ENCODE measurements at places on chromosomes 3 and 15.

- peak; percentile 21 for DNase-seq
These were observed 42.0 kb downstream of the PML start for GRCh38 chr15:74036271-74037170.

DNA sequence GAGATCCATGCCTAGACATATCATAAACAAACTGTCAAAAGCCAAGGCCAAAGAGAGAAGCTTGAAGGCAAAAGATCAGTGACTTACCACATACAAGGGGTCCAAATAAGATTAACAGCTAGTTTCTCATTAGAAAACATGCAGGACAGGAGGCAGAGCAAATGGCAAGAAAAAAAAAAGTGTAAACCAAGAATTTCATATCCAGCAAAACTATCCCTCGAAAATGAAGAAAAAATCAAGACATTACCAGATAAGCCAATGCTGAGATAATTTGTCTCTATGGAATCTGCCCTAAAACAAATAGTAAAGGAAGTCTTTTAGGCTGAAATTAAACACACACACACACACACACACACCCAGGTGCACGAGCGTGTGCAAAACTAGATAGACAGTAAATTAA is 99.6 kb upstream of the NSMCE3 start:
- DNase-seq = no peak

GRCh38 chr3:126851934-126852333 is 131.0 kb upstream of the PLXNA1 start:
- DNase-seq = no peak

DNA sequence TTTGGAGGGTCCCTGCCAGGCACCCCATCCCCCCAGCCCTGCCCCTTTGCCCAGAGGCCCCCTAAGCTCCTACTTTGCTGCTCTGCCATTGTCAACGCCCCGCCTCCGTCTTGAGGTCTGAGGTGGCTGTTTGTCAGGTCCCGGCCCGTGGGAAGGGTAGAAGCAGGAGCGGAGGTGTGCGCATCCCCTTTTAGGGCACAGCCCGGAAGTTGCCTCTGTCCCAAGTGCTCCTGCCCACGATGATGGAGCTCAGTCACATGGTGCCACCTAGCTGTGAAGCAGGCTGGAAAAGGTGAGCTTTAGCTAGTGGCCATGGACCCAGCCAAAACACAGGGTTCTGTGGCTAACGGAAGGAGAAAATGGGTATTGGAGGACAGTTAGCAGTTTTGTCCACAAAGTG is 28.5 kb upstream of the LCTL start:
- no peak for DNase-seq

- DNase-seq = no peak
These were observed 123.3 kb upstream of the CTNNB1 start for GRCh38 chr3:41075975-41076374.

GRCh38 chr3:156847752-156848448 is 21.7 kb downstream of the LEKR1 start:
- no peak for DNase-seq

DNA sequence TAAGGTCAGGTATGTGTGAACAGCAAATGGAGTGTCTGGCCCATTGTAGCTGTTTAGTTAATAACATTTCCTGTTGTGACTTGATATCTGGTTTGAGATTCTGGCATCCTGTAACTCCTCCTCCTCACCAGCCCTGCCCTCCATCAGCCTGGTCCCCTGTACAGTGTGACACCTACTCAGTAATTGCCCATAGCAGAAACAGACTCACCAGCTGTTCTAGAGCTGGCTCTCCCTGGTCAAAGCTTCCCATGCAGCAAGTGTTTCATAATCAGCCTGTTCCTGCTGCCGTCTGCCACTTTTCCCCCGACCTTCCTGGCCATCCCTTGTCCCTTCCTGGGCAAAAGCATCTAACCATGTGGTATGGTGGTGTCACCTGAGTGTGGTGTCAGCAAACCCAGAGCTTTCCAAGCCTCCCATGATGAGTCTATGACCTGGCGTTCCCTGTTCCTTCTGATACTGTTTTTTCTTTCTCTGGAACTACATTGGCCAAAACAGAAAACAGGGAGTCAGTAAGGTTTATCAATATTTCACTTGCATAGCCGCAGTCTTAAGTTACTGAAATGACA is 55.4 kb downstream of the B3GALNT1 start:
- DNase-seq = no peak

DNA sequence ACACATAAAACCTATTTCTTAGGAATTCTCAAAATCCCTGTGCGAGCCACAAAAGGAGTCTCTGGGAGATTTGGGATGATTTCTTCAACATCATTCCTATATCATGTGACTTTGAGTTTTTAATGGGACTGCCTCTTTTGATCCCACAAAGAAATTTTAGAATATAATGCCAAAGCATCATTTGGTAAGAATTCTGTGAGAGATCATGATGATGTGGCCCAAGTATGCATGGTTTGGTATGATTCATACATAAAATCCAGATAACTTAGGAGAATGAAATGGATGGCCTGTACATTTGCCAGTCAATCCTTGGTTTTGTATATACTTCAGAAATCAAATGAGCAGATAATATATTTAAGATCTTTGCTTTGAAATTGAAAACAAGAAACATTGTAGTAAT is 61.3 kb downstream of the UBE2E2 start:
- DNase-seq = no peak

- no peak for DNase-seq
These were observed 693 bp upstream of the STAB1 start for GRCh38 chr3:52494445-52494844.

DNA sequence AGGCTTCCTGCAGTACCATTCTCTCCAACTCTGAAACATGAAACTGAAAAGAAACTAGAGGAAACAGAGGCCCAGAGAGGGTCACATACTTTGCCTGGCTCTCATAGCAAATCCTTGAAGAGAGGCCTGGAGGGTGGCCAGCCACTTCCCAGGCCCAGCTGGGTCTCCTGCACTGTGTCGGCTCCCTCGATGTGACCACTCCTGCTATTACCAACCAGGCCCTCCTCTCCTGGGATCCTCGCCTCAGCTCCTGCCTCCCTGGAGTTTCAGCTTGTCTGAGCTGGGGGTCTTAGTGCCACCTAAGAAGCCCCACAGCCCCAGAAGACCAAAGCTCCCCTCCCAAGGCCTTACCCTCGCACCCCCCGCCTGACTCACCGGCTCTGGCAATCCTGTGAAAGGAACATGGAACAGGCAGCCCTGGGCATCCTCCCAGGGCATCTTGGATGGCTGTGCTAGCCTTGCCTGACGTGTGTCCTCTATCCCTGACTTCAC is 4.6 kb downstream of the LOXL1 start:
- no peak for DNase-seq

- peak; percentile 70 for DNase-seq
These were observed 35.7 kb downstream of the NGRN start for GRCh38 chr15:90300988-90301706.

DNA sequence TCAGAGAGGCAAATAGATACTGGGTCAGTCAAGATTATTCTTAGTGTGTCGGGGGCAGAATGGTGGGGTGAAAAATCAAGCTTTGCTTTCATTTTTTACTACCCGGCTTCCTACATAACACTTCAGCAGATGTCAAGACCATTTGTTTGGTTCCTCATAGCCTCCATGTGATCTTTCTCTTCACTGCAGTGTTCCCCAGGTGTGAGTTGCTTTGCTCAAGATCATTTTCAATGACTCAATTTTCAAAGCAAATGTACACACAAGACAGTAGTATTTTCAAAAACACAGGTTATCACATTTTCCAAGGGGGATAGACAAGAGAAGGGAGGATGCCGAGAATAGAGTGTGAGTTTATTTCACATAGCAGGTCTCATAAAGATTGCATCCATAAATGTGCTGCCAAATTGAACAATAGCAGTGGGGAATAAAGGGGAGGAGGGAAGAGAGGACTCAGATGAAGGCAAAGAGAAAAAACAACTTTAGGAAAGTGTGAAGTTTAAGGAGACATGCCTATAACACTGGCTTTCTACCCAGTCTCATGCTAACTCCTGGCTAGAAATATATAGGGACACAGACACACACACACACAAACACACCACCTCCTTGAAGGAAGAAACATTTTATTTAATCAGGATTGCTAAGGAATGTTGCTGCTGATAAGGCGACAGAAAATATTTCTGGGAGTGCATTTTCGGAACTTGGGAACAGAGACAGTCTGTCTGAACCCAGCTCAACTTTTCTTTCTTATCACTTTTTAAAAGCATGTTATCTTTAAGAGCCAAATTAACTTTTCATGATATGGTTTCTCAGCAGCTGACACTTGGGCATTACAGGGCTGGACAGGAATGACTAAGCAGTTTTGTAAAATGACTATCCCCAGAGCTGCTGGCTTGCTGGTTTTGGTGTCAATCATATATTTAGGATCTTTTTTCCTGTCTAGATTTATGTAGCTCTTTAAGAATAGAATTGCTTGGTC is 402.4 kb downstream of the RBMS3 start:
- DNase-seq = peak; percentile 94

DNA sequence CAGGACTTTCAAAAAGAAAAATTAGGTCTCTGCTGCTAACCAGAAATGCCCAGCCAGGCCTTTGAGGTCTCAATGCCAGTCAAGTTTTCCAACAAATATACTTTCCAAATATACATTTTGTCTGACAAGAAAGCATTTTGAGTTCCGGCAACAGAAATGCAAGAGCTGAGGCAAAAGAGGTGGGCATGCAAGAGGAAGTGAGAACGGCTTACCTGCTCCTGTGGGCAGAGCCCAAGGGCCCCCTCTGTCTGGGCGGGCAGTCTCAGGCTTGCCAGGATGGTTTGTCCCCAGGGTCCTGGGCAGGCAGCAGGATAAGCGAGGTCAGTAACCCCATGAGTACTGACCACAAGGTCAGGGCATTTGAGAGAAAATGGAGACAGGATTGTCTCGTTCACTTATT is 136.1 kb upstream of the TOPAZ1 start:
- no peak for DNase-seq

GRCh38 chr15:40952301-40952900 is 870 bp upstream of the CHAC1 start:
- DNase-seq = no peak

- peak; percentile 22 for DNase-seq
These were observed 1.1 kb downstream of the SEC11A start for GRCh38 chr15:84714821-84715220.

DNA sequence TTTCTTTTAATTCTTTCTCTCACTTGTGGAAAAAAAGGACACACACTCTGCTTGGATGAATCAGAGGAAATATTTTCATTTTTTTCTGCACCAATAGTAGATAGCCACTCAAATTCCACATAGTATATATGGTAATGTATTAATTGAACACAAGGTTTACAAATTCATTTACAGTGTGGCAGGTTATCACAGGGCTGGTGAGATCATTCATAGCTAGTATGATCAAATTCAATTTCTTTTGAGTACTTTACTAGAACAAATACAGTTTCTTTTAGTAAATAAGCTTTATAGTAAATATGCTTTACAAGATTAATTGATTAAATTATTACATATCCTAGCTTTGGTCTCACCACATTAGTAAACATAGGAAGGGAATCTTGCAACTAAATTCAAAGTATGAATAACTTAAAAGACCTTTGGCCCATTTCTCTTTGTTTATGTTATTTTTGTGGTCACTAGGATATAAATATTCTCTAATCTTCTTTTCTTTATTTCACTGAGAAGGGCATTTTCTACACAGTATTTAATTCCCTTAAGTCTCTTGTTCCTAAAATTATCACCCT is 40.1 kb upstream of the PARP14 start:
- DNase-seq = no peak

DNA sequence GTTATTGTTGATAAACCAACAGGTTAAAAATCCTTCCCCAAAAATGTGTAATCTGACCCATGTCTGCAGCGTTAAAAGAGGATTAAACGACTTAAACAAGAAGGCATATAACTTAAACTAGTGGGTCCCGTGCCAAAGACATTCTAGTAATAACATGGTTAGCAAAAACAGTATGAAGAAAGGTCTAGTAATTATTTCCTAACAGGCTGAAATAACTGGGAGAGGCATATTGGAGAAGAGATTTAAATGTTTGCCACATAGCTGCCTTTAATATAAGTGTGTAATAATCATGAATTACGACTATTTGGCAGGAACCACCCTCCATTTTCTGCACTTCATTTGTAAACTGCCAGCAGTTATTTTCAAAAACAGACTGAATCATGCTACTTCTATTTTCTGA is 67.7 kb upstream of the CSPG5 start:
- no peak for DNase-seq

DNA sequence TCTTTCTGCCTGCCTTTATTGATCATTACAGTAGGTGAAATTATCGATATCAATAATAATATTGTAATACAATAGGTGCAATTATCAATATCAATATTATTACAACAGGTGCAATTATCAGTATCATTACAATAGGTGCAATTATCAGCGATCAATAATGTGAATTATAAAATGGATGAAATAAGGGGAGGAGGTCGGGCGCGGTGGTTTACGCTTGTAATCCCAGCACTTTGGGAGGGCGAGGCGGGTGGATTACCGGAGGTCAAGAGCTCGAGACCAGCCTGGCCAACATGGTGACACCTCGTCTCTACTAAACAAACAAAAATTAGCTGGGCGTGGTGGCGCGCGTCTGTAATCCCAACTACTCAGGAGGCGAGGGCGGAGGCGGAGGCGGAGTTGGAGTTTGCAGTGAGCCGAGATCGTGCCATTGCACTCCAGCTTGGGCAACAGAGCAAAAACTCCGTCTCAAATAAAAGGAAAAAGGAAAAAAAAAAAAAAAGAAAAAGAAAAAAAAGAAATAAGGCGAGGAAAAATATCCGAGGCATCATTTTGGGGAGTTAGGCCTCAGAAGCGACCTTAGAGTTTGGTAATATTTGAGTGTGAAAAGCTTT is 611 bp upstream of the BNIP2 start:
- DNase-seq = peak; percentile 92

GRCh38 chr15:100588638-100589242 is 13.2 kb downstream of the LINS1 start:
- DNase-seq = peak; percentile 55

DNA sequence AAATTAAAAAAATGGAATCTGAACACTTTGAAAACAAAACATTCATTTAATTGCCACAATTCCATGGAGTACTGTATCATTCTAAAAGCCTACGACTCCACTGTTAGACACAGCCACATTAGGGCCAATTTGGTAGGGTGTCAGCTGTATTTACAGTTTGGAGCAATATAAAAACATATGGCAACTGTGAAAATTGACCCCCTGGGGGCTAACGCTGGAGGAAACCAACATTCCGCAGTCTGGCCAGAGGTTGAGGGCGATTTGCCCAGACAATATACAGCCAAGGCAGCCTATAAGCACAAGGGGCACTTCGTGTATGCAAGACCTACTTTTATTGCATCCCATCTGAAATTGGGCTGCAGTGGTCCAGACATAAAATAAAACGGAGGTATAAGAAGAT is 476.5 kb upstream of the WNT5A start:
- DNase-seq = no peak

DNA sequence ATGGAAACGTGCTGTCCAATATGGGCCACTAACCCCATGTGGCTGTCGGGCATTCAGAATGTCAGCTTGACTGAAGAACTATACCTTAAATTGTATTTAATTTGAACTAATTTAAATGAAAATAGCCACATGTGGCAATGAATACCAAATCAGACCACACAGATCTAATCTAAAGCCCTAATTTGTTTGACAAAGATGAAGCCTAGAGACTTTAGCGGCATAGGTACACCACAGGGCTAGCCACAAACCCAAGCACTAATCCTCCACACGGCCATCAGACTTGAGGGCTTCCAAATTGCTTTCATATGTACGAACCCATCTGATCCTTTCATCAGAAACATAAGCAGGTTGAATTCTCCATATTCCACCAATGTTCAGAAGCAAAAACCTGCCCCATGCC is 81.4 kb downstream of the SHQ1 start:
- no peak for DNase-seq

Data from erythroblast (primary cell).